ENCODE measurements at places on chromosomes 2 and 18.

- no peak for DNase-seq
Observed at GRCh38 chr2:152223977-152224376, 48.4 kb upstream of the STAM2 start.

- DNase-seq, result no peak
Observed at GRCh38 chr18:41703744-41704530, 251.1 kb upstream of the PIK3C3 start.

DNA sequence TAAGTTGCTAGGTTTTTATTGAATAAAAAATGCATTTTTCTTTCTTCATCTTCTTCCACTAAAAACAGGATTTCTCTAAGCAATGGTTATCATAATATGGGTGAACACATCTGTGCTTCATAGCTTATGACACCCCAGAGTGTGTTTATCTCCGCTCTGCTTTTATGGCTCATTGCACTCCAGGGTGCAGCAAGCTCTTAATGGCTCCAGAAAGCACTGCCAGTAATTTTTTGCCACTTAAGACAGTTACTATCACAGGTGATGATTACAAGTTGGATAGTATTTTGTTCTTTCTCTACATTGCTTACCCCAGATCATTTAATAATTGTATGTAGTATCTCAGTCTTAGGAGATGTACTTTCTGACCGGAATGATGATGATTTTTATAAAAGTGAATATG, 239.3 kb upstream of the CDH20 start:
- no peak for DNase-seq

GRCh38 chr2:187013058-187013457, 164.1 kb upstream of the ZSWIM2 start:
- no peak for DNase-seq

All from activated naive CD4-positive, alpha-beta T cell (primary cell).